ENCODE measurements at places on chromosomes 7 and 10.

GRCh38 chr10:62769574-62770242 lies 34.8 kb upstream of the ADO start:
- no peak for DNase-seq

GRCh38 chr10:78754269-78755062 lies 314.3 kb upstream of the ZMIZ1 start:
- DNase-seq = no peak

DNA sequence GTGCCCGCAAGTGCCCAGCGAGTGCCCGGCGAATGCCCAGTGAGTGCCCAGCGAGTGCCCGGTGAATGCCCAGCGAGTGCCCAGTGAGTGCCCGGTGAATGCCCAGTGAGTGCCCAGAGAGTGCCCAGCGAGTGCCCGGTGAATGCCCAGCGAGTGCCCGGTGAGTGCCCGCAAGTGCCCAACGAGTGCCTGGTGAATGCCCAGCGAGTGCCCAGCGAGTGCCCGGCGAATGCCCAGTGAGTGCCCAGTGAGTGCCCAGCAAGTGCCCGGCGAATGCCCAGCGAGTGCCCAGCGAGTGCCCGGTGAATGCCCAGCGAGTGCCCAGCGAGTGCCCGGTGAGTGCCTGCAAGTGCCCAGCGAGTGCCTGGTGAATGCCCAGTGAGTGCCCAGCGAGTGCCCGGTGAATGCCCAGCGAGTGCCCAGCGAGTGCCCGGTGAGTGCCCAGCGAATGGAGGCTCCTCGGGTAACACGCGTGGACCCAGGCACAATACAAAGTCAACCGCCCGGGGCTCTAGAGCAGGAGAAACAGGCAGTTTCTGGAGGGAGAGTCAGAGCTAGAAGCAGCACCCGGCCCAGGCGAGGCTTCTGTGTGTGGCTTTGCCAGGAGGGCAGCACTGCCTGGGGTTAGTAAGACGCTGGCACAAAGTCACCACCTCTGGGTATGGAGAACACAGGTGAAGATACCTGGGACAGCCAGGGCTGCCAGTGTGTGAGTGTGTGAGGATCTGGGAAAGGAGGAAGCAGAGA lies 38.2 kb upstream of the CFAP46 start:
- DNase-seq = no peak

DNA sequence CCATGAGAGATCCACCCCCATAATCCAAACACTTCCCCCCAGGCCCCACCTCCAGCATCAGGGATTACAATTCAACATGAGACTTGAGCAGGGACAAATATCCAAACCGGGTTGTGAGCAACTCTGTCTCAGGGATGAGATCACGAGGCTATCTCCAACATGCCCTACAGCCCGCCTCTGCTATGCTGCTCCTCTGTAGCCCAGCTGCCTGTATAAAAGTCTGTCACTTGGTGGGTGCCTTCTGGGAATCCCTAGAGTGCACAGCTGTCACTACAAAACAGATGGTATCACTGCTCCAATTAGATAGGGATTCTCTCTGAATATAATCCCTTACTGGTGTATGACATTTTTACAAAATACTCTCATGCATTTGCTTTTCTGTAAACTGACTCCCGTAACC lies 114.9 kb upstream of the NANOS1 start:
- DNase-seq = no peak

DNA sequence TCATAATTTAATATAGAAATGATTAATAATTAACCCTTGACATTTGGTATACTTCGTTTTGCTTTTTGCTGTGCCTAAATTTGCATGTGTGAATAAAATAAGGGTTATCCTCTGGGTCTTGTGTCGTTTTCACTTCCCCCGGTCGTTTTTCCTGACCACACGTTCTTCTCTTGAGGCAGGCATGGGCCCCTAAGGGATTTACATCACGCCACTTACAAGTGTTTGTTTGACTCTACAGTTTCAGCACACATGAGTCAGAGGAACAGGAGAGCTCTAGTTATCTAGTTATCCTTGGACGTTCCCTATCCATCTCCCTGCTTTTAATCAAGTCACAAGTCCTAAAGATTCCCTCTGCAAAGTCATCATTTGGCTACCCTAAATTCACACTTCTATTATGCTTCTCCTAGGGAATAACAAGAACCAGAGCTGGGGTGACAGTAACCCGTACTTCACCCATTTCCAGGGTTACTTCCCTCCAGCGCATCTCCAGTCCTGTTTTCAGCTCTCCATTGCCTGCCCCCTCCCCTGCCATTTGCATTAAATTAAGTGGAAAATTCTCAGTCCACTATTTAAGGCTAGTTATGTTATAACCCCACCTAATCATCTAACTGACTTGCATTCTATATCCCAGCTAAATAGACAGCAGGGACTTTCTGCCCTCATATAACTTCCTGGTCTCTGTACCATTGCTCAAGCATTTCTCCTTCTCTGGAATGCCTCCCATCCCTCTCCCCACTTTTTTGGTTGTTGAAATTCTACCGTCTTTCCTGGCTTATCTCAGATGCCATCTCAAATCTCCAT lies 206.9 kb downstream of the PTEN start:
- DNase-seq = no peak

DNA sequence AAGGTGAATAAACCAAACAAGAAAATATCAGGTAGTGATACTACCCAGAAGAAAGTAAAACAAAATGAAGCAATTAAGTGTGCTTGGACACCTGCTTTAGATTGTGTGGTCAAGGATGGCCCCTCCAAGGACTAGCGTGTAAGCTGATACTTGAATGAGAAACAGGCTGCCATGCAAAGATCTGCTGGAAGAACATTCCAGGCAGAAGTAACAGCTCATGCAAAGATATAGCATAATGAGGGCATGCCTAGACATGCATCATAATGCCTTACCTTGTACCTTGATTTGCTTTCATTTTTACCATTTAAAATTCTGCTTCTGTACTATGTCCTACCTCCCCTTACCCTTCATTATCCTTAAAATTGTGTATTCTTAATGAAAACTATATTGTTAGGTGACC lies 74.8 kb upstream of the HDAC9 start:
- no peak for DNase-seq

- no peak for DNase-seq
Measured at GRCh38 chr10:22710139-22710745, 4.1 kb downstream of the PIP4K2A start.

DNA sequence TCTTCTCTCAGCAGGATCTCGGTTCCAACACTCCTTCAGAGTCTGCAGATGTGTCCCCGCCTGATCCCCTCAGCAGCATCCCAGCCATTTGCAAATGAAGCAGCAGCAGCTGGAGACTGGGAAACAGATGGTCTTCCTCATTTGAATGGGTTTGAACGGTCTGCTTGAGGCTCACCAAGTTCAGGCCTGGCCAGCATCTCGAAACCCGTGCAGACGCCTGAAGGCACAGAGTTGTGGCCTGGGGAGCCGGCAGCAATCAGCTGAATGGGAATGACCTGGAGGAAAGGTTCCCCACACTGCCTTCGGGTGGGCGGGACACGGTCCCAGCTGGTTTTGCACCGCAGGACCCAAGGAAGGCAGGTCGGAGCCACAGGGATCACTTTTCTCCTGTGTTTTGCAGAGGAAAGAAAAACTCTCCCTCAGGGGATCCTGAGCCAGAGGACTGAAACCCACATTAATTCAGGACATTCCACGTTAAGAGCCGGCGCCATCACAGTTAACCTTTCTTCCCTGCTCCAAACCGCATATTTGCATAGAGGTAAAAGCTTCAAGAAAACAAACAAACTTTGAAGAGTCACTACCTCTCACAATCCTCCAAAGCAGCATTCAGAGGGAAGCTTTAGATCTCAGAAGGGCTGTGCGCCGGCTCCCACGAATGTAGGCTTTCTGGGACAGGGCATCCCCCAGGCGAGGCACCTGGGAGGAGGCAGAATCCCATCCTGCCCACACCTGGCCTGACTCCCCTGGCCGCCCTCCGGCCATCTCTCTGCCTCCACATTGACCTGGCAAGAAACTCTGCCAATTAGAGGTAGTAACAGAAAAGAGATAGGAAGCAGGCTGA lies 17.7 kb downstream of the FGFR2 start:
- DNase-seq = no peak

DNA sequence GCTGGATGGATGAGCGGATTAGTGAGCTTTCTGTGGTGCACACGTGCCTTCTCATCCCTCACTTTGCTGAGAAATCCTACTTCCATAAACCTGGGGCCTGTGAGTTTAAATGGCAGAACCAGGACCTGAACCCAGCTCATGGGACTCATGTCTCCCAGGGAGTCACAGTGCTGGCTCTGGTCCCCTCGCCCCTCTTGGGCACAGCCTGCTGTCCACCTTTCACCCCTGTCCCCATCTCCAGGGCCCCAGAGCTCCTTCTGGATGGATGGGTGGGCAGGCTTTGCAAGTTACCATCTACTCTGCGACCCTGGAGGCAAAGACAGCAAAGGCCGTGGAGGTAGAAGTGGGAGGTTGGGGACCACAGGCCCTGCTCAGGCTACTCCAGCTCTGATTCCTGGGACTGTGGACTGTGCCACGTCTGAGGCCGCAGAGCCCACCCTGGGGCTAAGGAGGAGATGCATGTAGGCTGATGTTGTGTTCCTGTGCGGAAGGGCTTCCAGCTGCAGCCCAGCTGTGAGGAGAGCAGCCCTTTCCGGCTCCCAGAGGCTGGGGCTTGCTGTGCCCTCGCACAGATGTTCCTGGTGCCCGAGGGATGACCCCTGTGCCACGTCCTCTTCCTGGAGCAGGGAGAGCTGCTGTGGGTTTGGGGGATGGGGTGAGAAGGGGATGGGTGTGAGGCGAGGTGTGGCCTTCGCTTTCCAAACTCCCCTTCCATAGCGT lies 40.3 kb downstream of the PRF1 start:
- no peak for DNase-seq

GRCh38 chr7:54596747-54597146 lies 54.6 kb downstream of the VSTM2A start:
- DNase-seq = no peak

GRCh38 chr10:35425595-35425994 lies 89.3 kb downstream of the CCNY start:
- DNase-seq = no peak

DNA sequence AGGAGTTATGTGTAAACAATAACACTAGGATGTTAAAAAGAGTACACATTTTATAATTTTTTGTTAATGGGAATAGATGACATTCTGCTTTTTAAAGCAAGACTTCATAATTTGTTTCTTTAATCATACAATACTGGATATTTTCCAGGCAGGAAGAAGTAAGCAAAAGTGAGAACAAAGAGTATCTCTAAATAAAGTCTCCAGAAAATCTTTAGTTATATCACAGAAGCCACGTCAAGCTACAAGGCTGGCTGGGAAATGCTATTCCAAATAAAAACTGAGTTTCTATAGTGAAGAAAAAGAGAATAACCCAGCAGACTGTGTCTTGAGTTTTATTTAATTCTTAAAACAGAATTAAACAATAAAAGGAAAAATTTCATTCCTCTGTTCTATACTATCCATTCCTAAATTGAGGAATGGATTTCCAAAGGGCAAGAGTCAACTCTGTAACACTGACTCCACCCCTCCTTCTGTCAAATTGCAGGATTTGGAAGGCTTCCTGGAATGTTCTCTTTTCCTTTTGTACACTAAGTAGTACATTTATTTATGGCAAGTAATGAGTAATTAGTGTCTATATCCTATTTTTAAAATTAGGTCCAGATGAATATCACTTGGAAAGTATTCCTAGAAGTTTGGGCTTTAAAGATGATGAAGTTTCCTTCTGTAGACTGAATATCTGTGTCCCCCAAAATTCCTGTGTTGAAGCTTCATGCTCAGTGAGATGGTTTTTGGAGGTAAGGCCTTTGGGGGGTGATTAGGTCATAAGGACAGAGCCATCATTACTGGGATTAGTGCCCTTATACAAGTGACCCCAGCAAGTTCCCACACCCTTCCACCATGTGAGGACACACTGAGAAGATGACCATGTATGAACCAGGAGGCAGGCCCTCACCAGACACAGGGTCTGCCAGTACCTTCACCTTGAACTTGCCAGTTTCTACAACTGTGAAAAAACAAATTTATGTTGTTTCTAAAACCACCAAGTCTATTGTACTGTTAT lies 290.9 kb downstream of the CRPPA start:
- DNase-seq = no peak

DNA sequence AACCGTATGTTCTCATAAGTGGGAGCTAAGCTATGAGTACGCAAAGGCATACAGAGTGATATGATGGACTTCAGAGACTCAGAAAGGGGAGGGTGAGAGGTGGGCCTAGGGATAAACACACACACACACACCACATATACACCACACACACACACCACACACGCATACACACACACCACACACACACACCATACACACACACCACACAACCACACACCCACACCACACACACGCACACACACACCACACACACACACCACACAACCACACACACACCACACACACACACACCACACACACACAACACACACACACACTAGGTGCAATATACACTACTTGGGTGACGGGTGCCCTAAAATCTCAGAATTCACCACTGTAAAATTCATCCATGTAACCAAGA lies 113.6 kb upstream of the ADAM12 start:
- no peak for DNase-seq

GRCh38 chr7:143407287-143408251 lies 1.1 kb downstream of the EPHA1 start:
- peak; percentile 61 for DNase-seq

GRCh38 chr7:112509402-112509801 lies 28.6 kb downstream of the LSMEM1 start:
- no peak for DNase-seq

DNA sequence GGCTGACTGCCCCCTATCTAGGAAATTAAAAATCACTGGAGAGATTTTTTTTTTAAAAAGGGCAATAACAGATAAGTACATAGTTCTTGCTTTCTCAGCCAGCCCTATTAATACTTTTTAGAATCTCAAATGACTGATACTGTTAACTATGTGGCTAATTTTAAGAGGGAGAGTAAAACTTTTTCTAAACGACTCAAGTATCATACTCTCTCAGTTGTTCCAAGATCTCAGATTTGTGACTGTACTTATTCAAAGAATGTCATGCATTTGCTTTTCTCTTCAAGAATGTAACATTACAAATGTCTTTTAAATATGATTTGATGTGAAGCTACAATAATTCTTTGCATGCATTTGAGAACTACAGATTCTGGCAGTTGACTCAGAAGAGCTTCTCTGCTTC lies 55.4 kb upstream of the RAB11FIP2 start:
- no peak for DNase-seq

GRCh38 chr7:145313551-145313950 lies 477.7 kb upstream of the TPK1 start:
- no peak for DNase-seq

DNA sequence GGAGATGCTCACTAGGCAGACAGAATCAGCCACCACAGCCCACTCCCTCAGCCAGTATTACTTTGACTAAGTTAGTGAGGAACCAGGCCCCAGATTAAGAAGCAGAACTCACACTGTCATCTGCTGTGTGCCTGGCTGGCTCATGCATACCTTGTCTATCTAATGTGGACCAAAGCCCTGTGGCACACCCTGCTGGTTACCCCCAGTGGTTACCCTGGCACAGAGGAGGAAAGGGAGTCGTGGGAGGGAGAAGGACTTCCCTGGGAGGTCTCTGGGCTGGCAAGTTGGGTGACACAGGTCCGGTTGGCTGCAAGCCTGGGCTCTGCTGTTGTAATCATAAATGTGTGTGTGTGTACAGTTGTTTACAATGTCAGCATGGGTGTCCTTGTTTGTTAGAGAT lies 7.5 kb upstream of the SH2D4B start:
- DNase-seq = peak; percentile 34
